ENCODE measurements at places on chromosomes 16 and 17.
A peak's percentile ranks its signal among the peaks of the same experiment; 100 is the strongest.

DNA sequence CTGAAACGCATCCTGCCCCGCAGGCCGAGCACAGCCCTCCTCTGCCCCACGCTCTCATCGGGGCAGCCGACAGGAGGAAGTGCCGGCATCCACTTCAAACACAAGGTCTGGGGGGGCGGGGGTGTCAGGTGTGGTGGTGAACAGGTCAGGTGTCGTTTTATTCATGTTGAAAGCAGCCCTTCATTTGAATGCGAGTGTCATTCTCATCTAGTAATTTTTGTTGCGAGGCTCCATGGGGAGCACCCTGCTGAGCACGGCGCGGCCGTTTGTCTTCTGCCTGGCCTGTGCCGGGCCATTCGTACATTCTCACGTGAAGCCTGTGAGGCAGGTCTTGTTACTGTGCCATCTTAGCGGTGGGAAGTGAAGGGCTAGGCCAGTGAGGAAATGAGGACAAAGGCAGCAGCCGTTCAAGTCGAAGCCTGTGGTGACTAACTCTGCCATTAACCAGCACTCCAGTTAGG lies 1.9 kb downstream of the ACSF3 start:
- no peak for DNase-seq
- H3K27me3 ChIP-seq: peaks cover 3% of the 10 kb centered on the region
- H3K27ac ChIP-seq: peak overlapping the region; percentile 99
- peak overlapping the region; percentile 90 for H3K4me3 ChIP-seq
- peaks cover 66% of the 10 kb centered on the region for H3K4me1 ChIP-seq

DNA sequence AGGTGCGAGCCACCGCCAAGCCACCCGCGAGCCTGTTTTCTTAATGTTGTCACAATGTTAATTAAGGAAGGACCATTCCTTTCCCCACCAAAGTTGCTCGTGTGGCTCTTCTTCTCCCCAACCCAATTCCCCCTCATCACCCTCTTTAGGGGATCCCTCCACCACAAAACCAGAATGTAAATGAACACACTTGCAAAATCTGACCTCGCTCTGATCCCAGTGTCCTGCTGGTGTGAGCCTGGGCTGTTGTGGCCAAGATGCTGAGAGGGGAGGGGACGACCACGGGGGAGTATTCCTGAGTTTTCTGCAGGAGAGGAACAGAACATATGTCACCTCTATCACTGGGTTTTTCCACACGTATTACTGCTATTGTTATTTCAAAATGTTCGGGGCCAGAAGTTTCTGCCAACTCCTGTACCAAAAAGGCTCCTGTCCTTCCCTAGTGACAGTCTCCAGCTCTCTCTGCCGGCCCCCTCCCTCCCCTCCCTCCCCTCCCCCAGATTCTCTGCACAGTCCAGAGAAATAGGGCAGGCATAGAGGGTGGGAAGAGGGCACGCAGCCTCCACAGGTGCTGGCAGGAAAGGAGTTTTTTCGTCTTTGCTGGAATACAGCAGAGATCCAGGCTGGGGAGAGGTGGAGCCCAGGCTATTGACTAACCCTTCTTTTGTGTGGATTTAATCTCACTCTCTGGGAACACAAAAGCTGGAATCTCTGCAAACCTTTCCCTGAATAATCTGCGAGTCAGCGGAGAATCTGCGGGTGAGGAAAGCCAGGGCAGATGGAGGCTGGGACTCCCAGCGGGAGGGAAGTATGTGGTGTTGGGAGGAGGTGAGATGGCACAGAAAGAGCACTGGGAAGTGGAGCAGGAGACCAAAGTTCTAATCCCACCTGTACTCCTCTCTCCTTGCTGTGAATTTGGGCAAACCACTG lies 4.5 kb upstream of the CA4 start:
- no peaks in the 10 kb centered on the region for H3K36me3 ChIP-seq
- DNase-seq: no peak
- H3K27me3 ChIP-seq: peaks cover 52% of the 10 kb centered on the region
- H3K4me3 ChIP-seq: no peak overlapping the region

- no peak for DNase-seq
- no peak overlapping the region for H3K4me3 ChIP-seq
- no peak overlapping the region for H3K27ac ChIP-seq
- H3K27me3 ChIP-seq: no peaks in the 10 kb centered on the region
- no peaks in the 10 kb centered on the region for H3K36me3 ChIP-seq
These were observed 276.8 kb downstream of the NTN1 start for GRCh38 chr17:9298135-9298534.

GRCh38 chr17:8141741-8142140 lies 10.5 kb downstream of the PER1 start:
- no peak for DNase-seq
- H3K4me1 ChIP-seq: peaks cover 24% of the 10 kb centered on the region
- H3K27me3 ChIP-seq: peaks cover 15% of the 10 kb centered on the region
- H3K4me3 ChIP-seq: no peak overlapping the region
- H3K36me3 ChIP-seq: peaks cover 63% of the 10 kb centered on the region

GRCh38 chr16:30903596-30903995 lies 7.2 kb downstream of the CTF1 start:
- no peak for DNase-seq
- H3K27me3 ChIP-seq: no peaks in the 10 kb centered on the region
- no peaks in the 10 kb centered on the region for H3K36me3 ChIP-seq
- peak overlapping the region; percentile 88 for H3K27ac ChIP-seq

DNA sequence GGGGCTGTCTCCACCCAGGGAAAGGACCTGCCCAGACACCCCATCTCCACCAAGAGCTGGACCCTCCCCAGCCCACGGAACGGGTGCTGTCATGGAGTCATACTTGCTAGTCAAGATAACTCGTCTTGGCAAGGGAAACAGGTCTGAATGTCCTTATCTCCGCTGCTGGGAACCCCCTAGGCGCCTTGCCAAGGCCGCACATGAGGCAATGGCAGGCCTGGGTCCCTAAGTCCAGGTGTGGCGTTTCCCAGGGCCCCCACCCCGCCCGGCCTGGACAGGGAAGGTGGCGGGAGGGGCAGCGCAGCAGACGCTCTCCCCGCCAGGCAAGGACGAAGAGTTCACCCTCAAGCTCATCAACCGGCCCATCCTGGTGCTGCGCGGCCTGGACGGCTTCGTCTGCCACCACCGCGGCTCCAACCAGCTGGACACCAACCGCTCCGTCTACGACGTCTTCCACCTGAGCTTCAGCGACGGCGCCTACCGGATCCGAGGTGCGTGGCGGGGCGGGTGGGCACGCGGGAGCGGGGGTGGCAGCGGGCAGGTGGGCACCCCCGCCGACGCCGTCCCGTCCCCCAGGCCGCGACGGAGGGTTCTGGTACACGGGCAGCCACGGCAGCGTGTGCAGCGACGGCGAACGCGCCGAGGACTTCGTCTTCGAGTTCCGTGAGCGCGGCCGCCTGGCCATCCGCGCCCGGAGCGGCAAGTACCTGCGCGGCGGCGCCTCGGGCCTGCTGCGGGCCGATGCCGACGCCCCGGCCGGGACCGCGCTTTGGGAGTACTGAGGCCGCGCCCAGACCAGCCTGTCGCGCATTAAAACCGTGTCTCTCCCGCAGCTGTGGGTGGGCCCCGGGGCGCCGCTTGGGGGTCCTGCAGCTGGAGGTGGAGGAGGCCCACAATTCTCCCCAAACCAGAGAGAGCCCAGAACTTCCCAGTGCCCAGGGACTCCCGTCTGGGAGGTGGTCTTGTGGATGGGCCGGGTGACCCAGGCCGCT lies 8.4 kb downstream of the FSCN2 start:
- no peak overlapping the region for H3K27ac ChIP-seq
- peaks cover 56% of the 10 kb centered on the region for H3K27me3 ChIP-seq
- H3K36me3 ChIP-seq: peaks cover 14% of the 10 kb centered on the region
- no peak overlapping the region for H3K4me3 ChIP-seq
- no peak for DNase-seq
- peaks cover 5% of the 10 kb centered on the region for H3K4me1 ChIP-seq

DNA sequence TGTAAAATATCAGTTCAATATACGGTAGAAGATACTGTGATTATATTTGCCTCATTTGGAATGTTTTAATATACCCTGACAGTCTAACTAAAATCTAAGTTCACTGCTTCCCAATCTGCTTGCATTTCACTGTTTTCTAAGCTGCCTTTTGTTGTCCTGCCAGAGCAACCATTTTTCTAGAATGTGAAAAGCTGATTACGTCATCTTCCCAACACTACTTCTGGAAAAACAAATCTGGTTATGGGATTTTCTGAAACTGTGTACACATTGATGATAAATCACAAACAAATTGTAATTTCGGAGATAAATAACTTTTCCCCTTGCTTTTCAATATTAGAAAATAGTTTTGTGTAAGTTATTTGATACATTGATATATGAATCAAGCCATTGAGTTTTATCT lies 1529.0 kb downstream of the CDH11 start:
- H3K36me3 ChIP-seq: no peaks in the 10 kb centered on the region
- no peaks in the 10 kb centered on the region for H3K4me1 ChIP-seq
- H3K4me3 ChIP-seq: no peak overlapping the region
- no peak overlapping the region for H3K27ac ChIP-seq
- no peaks in the 10 kb centered on the region for H3K27me3 ChIP-seq
- no peak for DNase-seq

- peaks cover 24% of the 10 kb centered on the region for H3K4me1 ChIP-seq
- DNase-seq: no peak
- peaks cover 81% of the 10 kb centered on the region for H3K36me3 ChIP-seq
- peak overlapping the region; percentile 61 for H3K27ac ChIP-seq
- no peak overlapping the region for H3K4me3 ChIP-seq
These were observed 2.9 kb upstream of the GSDMB start for GRCh38 chr17:39921323-39921722.

DNA sequence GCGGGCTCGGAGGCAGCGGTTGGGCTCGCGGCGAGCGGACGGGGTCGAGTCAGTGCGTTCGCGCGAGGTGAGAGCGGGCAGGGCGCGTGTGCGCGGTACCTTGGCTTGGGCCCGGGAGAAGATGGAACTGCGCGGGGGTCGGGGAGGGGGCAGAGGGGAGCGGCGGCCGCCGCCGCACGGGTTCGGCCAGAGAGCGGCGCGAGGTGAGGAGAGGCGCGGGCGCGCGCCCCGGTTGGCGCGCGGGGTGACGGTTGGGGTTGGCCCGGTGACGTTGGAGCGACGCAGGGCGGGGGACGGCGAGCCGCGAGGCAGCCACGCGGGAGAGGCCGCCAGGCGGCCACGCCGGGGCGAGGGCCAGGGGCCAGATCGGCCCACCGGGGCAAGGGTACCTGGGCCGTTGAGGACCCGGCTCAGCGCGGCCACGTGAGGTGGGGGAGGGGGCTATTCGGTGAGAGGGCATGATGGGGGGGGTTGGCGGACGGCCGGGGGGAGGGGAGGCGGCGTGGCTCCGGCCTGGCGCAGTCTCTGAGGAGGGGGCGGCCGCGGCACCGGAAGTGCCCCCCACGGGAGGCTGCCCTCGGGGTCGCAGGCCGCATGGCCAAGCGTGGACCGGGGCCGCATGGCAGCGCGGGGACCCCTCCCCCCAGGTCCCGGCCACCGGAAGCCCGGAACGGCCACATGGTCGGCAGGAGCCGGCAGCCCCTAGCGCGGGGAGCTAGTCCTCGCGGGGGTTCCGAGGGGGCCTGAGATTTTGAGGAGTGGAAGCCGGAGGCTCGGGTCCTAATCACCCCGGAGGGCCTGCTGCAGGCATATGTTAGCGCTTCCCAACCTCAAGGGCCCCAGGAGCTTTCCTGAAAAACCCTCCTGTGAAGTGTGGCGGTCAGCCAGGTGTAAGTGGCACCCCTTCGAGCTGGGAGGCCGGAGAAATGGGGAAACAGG lies 527 bp downstream of the EIF5A start:
- DNase-seq: no peak
- H3K36me3 ChIP-seq: peaks cover 37% of the 10 kb centered on the region
- H3K27ac ChIP-seq: peak overlapping the region; percentile 99
- no peaks in the 10 kb centered on the region for H3K27me3 ChIP-seq
- H3K4me1 ChIP-seq: peaks cover 16% of the 10 kb centered on the region

- H3K4me1 ChIP-seq: peaks cover 8% of the 10 kb centered on the region
- H3K36me3 ChIP-seq: peaks cover 45% of the 10 kb centered on the region
These were observed 12.3 kb upstream of the NLRC3 start for GRCh38 chr16:3589441-3589921.

- no peak overlapping the region for H3K27ac ChIP-seq
- H3K27me3 ChIP-seq: no peaks in the 10 kb centered on the region
- no peaks in the 10 kb centered on the region for H3K36me3 ChIP-seq
- no peak overlapping the region for H3K4me3 ChIP-seq
- DNase-seq: no peak
These were observed 434.5 kb upstream of the GOT2 start for GRCh38 chr16:59168461-59169114.

GRCh38 chr17:58382108-58382871 lies 30.3 kb upstream of the SUPT4H1 start:
- DNase-seq: no peak
- peak overlapping the region; percentile 62 for H3K27ac ChIP-seq
- no peaks in the 10 kb centered on the region for H3K27me3 ChIP-seq

DNA sequence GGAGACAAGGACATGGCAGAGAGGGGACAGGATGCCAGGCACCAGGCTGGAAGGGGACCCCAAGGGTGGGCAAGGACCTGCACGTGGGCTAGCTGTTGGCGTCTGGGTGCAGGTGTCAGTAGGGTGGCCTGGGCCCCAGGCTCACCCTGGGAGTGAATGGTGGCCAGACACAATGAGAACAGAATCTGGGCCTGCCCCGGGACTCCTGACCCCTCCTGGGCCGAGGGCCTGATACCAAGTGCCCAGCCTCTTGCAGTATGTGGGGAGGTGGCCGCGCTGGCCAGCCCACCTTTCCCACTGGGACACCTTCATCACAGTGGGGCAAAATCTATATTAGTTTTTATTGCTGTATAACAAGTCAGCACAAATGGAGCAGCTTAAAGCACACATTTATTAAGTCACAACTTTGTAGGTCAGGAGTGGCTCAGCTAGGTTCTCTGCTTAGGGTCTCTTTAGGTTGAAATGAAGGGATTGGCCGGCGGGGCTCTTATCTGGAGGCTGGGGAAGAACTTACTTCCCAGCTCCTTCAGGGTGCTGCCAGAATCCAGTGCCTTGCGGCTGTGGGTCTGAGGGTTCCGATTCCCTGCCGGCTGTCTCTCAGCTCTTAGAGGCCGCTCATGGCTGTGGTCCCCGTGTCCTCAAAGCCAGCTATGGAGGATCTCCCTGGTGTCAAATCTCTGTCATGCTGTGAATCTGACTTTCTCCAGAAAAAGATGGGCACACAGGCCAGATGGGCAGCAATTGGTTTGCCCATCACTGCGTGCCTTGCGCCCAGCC lies 3.6 kb downstream of the PRSS33 start:
- H3K27ac ChIP-seq: no peak overlapping the region
- no peak overlapping the region for H3K4me3 ChIP-seq
- H3K4me1 ChIP-seq: peaks cover 14% of the 10 kb centered on the region
- no peak for DNase-seq
- H3K27me3 ChIP-seq: peaks cover 28% of the 10 kb centered on the region

GRCh38 chr17:19401321-19402010 lies 9.6 kb upstream of the RNF112 start:
- no peaks in the 10 kb centered on the region for H3K36me3 ChIP-seq
- H3K4me1 ChIP-seq: peaks cover 7% of the 10 kb centered on the region
- no peak for DNase-seq
- no peak overlapping the region for H3K27ac ChIP-seq

DNA sequence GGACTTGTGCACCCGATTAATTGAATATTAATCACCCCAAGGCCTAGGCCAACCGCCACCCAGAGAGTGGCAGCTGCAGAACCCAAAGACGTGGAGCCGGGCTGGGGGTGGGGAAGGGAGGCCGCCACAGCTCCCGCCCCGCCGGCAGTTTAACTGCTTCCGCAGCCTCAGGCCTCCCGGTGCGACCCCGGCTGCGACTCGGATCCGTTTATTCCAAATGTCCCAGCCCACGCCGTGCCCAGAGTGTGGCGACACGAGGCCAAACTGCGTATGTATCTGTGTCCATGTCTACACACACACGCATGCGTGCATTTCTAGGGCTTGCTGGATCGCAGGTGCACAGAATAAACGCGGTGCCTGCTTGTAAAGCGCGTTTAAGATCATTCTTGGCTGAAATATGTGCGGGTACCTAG lies 802 bp upstream of the TOB1 start:
- peak overlapping the region; percentile 100 for H3K27ac ChIP-seq
- H3K36me3 ChIP-seq: peaks cover 7% of the 10 kb centered on the region
- no peaks in the 10 kb centered on the region for H3K27me3 ChIP-seq
- DNase-seq: no peak

Data from thymus (tissue), 14 donors.